KBM-7 (cell line): ENCODE measurements at places on chromosomes 3 and 15.

GRCh38 chr3:40715551-40715950 is 190.8 kb downstream of the ZNF621 start:
- no peak for DNase-seq

DNA sequence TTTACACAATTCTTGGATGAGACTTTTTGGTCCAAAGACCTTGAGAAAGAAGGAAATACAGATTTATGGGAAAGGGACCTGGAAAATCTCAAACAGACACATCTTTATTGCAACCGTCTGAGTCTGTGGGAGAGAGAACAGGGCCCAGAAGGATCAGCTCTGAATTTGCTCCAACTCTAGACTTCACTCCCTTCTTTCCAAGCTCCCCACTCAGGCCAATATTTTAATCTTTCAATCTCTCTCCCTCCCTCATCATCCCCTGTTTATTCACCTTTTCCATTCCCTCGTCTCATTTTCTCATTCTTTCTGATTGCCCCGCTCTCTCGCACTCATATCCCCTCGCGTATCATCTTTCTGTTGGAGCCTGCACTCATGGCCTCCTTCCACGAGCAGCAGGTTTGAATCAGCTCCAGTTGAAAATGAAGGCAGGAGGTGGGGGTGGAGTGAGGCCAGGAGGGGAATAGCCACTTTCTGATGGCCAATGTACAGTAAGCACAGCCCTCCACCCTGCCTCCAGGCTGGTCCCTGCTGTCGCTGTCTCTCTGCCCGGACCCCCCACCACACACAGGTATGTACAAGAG is 63.6 kb upstream of the BOC start:
- no peak for DNase-seq

DNA sequence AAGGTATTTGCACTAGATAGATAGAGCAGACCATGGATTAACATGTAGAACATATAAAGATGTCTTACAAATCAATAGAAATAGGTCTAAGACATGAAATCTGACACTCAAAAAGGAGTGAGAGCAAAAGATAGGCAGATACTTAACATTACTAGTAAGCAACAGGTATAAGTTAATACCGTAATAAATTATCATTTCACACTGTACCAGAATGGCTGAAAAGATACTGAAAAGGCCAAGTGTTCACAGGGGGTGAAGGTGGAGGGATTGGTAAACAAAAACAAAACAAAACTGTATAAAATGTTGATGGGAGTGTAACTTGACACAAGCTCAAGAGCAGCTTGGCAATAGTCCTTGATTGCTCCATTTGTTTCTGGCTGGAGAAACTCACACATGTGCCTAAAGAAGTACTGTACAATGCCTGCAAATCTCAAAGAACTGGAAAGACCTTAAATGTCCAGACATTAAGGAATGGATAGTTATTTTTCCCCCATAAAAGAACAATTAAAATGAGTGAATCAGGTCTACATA is 3.5 kb downstream of the NSMCE3 start:
- no peak for DNase-seq

GRCh38 chr15:64841344-64842095 is at the start of gene PLEKHO2:
Gene PLEKHO2 (plus strand): TSS chr15:64841915. CDS start chr15:64842017, 102 bp downstream.
- DNase-seq: peak; percentile 97

DNA sequence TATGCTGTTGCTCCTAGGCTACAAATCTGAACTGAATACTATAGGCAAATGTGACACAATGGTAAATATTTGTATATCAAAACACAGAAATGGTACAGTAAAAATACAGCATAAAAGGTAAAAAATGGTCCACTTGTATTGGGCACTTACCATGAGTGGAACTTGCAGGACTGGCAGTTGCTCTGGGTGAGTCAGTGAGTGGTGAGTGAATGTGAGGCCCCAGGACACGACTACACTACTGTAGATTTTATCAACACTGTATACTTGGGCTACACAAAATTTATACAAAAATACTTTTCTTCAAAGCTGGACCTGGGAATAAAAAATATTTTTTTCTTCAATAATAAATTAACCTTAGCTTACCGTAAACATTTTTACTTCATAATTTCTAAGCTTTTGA is 41.6 kb upstream of the DUT start:
- no peak for DNase-seq

DNA sequence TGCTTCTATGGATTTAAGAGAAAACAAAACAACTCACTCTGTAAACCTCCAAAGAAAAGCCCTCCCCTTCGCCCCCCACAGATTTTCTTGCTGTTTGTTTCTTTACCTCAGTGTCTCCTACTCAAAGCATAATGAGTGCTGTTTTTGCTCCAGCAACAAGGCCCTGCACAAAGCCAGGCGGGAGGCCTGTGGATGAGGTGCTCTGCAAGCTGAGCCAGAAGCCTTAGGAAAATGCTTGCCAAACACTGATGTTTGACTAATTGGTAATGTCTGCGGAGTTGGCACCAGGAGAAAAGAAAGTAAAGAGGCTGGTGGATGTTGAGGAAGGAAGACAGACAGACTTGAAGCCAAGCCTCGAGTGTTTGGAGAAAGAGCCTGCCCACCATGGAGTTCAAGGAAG is 99.7 kb downstream of the RARB start:
- no peak for DNase-seq

DNA sequence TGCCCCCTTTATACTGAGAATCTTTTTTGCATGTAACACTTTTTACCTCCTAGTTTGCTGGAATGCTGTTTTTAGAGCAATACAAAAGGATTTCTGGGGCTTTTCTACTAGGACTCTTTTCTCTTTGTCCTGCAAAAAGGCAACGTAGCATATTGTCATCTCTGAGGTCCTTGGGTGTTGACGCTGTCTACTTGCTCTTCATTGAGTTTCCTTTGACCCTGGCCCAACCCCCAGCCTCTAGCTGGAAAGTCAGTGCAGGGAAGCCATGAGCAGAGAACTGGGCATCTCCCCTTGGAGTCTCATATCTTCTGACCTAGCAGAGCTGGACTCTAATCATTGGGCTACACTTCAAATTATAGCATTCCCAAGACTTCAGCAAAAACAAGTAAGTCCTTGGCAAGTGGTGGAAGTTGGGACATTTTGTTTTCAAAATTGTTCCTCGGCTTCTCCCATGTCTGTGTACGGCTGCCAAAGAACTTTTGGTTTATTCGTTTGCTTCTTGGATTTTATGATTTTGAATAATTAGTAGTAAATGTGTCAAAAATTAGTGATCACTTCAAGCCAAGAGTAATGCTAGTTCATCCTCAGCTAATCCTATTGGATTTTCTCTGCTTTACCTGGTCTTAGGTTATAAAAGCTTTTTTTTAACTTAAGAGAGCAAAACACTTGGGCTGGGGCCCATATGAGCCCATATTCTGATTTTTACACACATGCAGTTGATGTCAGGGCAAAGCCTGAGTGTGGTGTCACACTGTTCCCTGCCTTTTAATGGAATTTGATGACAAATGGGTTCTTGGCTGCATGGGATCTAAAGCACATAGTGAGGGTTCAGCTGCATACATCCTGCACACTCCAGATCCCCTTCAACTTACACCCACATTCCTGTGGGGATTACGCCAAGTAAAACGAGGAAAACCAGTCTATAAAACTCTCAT is 419.5 kb upstream of the C2CD4B start:
- no peak for DNase-seq

- peak; percentile 68 for DNase-seq
Observed at GRCh38 chr3:169966951-169967915, 626 bp downstream of the SEC62 start.

DNA sequence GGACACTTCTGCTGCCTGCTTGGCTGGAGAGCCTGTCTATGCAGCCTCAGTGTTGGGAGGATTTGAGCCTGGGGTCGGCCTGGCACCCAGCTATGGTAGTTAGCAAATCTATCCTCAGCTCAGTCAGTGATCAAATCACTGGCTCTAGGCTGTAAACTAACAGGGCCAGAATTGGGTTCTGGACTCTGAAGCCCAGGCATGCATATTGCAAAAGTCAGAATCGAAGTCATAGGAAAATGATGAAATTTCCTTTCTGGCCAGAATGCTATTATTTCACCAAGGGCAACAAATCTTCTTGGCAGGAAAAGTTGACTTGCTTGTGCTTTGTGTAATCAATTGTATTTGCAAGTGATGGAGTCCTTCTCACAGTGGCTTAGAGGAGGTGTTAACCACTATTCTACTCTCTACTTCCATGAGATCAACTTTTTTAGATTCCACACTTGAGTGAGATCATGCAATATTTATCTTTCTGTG is 482.6 kb upstream of the TPRG1 start:
- no peak for DNase-seq

DNA sequence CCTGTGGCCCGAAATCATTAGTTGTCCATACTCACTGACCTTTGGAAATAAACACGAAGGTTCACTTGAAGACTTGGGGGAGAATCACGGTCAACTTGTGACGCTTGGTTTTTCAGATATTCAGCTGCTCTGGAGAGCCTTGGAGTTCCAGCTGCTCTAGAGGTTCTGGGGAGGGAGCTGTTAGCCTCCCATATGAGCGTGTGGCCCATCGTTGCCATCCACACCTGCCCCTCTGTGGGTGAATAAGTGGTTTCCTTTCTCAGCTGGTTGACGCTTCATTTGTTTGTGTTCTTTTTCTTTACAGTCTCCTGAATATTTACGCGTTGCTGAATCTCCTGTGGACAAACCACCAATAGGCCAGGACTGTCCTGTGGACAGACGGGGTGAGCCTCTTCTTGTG is 35.6 kb downstream of the APBA2 start:
- DNase-seq: no peak

DNA sequence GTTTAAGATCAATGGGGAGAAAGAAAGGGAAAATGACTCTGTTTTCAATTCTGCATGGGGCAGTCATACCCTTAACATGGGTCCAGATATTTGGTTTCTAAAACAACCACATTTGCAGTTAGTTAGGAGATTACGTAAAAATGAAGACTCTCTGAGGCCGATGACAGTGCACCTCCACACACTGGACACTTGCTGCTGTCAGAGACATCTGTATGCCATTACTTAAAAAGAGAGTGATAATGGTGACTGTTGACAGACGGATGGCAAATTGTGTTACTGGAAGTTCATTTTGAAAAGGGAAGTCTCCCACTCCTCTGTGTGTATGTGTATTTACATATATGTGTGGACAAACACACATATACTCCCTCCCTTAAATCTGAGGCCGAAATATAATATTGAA is 304.5 kb upstream of the SEMA6D start:
- no peak for DNase-seq

GRCh38 chr15:27847775-27848710 is 251.1 kb downstream of the OCA2 start:
- no peak for DNase-seq

DNA sequence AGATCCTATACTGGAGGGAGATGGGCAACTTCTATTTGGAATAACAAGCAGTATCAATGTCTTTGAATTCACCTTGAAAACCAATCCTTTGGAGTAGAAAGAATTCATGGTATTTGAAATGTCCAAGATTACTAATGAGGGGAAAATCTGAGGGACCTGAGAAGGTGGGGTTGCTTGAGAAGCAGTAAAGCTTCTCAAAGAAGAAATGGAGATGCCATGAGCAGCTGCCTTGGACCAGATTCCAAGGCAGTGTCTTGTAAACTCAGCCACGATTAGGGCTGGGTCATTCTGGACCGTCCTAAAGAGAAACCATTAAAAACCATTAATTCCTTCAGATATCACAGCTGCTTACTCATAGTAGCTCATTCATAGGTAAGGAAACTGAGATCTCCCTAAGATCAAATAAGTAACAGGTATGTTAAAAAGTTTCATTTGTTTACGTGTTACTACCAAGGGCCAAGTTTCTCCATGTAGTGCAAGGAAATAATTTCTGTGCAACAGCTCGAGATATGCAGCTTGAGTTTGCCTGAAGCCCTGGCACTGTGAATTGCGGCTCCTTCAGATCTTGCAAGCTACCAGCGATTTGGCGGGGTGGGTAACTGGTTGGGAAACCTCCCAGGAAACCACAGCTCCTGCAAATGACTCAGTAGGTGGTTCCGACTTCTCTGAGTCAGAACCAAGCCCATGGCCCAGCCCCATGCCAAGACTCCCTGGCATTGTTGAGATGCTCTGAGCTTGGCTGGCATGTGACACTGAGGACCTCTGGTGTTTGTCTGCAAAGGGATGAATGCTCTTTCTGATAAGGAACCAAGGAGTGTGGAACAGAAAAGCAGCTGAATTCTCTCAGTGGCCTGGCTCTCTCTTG is 296.8 kb downstream of the RORA start:
- no peak for DNase-seq

DNA sequence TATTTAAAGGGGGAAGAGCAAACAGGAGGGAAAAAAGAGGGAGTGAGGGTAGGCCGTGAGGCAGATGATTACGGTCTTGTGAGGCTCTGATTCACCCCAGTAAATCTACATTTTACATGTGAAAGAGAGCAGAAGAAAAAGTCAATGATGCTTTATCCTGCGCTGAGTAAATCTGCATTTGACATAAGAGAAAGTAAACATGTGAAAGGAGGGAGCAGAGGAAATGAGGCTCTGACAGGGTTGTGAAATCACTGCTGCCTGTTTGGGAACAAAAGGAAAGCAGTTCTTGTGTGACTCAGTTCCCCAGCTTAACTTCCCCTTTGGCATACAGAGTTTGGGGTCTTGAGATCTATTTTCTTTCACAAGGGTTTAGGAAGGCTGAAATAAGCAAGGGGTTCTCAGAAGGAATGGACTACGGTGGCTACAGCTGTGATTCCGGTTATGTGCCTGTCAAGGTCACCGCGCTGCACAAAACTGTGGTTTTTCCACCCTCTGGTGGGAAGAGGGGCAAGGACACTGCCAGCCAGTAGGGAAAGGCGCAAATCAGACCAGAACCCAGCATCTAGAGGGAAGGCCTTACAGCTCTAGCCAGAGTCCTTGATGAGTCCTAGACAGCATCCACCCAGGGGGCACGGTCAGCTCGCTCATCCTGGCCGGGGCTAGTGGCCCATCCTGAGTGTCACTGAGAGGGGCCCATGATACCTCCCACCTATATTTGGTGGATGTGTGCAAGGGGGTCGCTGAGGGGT is 18.9 kb upstream of the HCN4 start:
- DNase-seq: no peak

DNA sequence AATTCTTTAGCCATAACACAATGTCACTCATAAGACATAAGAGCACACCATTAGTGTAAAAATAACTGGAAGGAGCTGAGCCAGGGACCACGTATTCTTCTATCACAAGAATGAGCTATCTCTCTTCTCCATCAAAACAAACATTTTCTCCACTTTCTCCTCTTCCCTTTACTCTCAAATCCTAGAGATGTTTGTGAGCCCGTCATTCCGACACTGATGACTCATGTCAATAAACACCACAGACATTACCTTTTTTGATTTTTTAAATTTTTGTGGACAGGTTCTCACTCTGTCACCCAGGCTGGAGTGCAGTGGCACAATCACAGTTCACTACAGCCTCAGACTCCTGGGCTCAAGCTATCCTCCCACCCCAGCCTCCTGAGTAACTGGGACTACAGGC is 86.6 kb downstream of the MEX3B start:
- no peak for DNase-seq

GRCh38 chr15:78048628-78048920 is 28.9 kb downstream of the TBC1D2B start:
- no peak for DNase-seq

DNA sequence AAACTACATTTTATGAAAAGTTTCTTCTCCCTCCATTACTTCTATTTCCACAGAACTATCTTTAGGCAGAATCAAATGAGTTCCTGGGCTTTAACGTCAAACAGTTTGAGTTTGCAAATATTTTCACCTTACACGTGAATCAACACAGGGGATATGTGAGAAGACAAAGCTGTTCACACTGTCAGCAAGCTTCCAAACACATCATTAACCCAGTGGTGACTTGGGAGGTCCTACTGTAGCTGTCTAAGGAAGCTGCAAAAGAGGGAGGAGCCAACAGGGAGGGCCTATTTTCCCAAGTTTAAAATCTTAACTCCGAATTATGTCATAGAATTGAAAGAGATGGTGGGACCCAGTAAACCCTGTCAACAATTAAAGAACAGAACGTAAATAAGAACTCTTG is 337.8 kb upstream of the DNAJC19 start:
- no peak for DNase-seq
